Brain pericyte (primary cell): ENCODE measurements at places on chromosomes 7 and 10.
A peak's percentile ranks its signal among the peaks of the same experiment; 100 is the strongest.

DNA sequence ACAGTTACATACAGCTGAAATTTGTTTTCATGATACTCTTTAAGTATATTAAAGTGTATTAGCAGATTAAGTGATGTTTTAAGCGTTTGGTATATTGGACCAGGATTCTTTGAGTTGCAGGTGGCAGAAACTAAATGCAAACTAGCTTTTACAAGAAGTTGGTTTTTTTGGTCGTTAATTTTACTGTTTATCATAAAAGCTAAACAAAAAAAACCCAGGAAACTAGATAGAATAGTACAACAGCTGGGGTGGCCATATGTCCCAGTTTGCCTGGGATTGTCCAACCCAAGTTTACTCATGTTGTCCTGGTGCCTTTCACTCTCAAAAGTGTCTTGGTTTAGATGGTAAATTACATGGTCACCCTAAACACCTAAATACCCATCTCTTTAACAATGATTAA lies 108.7 kb downstream of the PHTF2 start:
- no peak for DNase-seq

DNA sequence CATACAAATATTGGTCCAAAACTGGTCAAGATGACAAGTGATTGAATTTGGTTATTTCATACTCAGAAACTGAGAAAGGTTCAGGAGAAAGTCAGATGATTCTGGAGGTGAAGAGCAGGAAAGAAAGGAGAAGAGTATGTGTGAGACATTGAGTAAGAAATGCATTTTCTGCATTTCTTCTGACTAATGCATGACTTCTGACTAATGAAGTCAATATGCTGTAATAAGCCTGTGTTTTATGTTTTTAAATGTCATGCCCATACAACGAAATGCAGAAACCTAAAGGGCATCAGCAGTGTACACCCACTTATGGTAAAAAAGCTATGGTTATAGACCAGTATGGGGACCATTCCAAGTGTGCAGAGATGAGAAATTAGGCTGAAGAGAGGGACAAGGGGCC lies 1227.8 kb upstream of the SORCS1 start:
- no peak for DNase-seq

DNA sequence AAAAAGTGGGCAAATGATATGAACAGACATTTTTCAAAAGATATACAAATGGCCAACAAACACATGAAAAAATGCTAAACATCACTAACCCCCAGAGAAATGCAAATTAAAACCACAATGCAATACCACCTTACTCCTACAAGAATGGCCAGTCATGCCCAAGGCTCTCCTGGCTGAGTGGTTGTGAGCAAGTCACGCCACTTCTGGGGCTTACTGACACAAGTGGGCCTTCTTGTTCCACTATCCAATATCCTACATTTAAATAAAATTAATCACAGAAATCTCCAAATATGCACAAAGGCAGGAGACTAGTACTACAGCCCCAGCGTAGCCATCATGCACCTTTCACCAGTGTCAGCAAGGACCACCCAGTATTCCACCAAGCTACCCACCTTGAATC lies 181.9 kb downstream of the TNS3 start:
- DNase-seq: no peak

- no peak for DNase-seq
Measured at GRCh38 chr7:103718482-103719061, 270.9 kb downstream of the RELN start.

DNA sequence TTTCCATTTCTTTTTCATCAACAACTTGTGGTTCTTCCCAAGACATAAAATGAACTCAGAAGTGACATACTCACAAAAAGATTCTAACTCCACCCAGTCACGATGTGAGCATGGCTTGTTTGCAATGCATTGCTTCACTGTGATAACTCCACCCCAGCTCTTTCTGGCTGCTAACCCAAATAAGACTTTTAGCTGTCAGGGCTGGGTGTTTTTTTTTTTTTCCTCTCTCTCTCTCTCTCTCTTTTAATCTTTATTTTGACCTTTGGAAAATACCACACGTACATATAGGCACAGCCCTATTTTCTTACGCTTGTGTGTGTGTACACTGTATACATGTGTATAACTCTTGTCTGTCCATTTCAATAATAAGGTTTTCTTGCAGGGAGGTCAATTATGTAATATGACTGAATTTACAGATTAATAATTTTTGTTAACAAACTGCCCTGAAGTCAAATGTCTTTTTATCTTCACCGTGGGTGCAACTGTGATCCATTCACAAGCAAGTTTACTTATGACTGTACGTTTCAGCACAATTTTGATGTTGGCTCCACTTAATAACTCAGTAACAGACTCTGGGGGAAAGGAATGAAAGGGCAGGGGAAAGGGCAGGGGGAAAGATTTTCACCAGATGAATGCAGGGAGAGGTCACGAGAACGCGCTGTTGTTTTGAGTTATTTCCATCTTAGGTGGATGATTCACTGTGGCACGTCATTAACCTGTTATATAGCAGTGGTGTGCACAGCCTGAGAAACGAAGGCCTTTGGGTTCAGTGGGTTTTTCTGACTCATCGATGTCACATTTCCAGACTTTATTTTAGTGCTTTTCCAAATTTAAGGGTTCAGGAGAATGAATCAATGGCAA lies 49.1 kb downstream of the APBB1IP start:
- DNase-seq: peak; percentile 5

GRCh38 chr10:60731134-60731885 lies 47.0 kb upstream of the CDK1 start:
- no peak for DNase-seq

DNA sequence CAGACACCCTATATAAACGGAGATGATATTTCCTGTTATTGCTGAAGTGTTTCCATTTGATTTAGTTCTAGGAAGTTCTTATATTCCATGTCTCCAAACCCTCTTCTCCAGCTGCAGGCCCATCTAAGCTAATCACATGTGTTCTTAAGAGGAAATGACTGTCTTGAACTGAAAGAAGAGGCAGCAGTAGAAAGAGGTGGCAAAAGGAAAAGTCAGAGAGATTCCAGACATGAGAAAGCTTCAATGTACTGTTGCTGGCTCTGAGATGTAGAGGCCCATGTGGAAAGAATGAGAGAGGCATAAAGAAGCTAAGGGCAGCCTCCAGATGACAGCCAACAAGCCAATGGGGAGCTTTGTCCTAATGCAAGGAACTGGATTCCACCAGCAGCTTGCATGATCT lies 287.2 kb downstream of the GFRA1 start:
- no peak for DNase-seq

- DNase-seq: no peak
Measured at GRCh38 chr7:28848906-28849305, 109.2 kb downstream of the TRIL start.

DNA sequence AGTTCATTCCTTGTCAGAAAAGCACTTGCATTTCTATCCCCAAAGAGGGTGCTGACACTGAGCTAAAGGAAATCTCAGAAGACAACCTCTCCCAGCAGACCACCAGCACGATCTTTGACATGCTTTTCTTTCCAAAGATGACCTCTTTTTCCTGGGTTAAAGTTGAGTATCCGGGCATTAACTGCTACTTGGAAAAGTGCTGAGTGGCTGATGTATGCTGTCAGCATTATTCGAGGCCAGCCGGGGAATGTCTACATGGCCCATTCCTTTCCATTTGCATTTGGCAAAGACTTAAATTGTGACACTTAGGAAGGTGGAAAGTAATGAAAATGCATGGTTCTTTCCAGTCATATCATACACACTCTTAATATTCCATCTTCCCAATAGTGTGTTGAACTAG lies 90.6 kb upstream of the SKAP2 start:
- no peak for DNase-seq

GRCh38 chr10:78528749-78529204 lies 495.1 kb downstream of the RPS24 start:
- no peak for DNase-seq

- DNase-seq: no peak
Measured at GRCh38 chr7:134823400-134823799, 44.0 kb downstream of the CALD1 start.

DNA sequence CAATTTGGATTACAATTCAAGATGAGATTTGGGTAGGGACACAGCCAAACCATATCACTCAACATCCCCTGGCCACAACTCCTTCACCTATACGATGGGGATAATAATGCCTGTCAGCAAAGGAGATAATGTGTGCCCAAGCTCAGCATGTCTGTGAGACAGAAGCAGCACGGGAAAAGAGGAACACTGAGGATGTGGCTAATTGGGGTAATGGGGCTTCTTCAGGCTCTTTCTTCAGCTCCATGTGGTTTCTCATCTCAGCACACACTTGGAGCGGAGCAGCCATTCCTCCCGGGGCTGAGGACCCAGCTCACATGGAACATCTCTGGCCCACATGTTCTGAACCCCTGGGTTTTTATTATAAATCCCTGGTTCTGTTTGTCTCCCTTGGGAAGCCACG lies 136.0 kb upstream of the NAMPT start:
- DNase-seq: no peak

DNA sequence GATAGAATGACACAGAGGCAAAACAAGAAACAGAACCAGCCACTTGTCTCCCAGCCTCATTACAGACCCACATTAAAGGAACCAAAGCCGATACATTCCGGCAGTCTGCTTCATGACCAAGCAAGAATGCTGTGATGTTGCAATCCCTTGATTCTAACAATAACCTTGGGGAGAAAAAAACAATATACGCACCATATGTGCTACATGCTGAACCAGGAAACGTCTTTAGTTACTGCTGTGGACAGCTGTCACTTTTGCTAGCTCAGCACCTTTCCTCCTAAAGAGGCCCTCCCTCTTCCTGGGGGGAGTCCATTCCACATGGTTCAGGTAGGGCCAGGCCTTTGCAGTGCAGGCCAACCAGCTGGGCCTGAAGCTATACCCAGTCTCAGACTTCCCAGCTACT lies 79.1 kb downstream of the PRTFDC1 start:
- DNase-seq: peak; percentile 91

DNA sequence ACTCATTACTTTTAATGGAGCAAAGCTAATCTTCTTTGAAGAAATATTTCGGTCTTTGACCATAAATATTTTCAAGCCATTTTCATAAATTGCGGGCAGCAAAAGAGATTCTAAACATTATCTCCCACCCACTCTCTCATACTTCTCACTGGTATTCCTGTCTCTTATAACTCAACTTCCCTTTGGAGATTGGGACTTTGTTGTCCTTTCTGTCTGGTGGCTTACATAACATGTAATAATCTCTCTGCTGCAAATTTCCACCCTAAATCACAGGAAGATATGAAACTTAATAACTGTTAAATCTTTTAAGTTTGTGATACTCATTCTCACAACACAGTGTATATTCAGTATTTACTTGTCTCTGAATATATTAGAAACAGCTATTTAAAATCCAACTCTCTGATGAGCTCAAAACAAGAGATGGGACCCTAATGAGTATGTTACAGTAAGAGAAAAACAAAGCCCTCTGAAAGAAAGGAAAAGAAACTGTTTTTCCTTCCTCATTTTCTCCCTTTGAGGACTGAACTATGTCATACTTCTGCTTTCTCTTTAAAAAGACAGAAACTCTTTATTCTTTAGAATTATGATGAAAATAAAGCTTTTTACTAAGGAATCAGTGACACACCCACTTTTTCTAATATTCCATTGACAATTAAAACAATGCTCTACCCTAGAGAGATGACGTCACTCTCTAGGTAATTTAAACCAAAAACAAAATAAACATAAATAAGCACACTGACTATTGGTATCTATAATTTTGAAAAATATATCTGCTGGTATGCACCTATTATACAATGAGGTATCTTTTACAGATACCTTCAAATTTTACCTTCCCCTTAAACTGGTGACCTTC lies 14.7 kb downstream of the CALCR start:
- DNase-seq: no peak

- DNase-seq: peak; percentile 12
Measured at GRCh38 chr10:52004342-52004949, 305.1 kb upstream of the CSTF2T start.

GRCh38 chr10:42553064-42553407 lies 85.3 kb downstream of the ZNF33B start:
- DNase-seq: no peak

DNA sequence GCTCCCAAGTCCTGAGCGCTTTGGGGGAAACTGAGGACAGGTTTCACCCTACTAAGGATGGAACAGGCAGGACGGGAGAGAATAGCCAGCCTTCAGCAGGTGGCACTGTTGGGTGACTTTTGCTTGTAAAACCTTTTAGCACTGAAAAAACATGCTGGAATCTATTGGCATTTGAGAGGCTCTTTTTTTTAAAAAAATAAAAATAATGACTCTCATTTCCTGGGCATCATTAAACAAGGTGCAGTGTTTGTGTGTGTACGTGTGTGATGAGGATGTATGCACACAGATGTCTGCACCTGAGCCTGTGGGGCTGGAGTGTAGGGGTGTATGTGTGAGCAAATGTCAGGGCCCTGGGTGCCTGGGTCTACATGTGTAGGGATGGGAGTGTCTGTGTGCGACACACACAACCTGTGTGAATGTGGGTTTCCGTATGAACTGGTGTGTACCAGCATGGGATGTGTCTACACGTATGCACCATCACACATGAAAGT lies 177.9 kb downstream of the RPS24 start:
- DNase-seq: no peak

DNA sequence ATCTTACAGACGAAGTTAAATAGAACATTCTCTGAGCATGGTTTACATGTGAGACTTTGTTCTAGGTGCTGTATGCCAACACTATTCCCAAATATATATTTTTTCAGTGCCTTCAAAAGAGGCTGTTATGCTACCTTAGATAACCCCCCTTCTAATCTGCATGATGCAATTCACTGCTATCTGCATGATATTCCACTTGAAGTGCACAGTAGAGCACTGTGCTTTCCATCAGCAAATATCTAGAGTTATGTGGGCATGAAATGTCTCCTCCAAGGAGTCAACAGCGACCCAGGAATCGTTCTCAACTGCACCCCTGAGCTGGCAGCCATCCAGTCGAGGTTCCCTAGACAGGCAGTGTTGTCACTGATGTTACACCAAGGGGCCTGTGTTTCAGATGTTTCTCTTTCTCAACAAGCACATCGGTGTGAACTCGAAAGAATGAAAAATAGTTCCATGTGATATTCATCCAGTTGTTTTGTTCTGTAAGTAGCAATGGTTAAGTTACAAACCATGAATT lies 88.3 kb downstream of the PDE1C start:
- no peak for DNase-seq

- no peak for DNase-seq
Measured at GRCh38 chr7:140085447-140085846, 22.7 kb upstream of the PARP12 start.

DNA sequence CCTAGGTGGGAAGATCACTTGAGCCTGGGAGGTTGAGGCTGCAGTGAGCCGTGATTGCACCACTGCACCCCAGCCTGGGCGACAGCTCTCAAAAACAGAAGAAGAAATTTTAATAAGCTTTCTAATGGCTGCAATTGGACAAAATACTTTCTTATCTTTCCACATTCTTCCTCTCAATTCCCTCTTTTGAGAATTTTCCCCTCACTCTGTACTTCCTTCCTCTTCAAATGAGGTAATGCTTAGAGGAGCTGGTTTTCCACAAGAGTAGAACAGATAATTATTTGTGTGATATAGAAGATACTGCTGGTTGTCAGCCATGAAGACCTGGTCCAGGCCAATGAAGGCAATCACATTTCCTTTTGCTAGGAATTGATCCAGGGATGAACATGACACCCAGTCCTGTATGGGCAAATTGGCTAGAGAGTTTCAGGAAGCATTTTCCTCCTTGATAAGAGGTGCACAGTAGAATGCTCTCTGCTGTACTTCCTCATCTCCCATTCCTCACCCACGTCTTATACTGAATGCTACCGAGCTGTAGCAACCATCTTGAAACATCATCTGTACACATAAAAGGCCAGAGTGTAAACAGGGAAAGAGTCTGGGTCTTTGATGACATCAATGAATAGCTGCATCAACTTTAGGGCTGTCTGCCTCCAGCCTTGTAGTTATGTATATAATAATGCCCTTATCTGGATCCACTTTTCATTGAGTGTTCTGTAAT lies 103.9 kb downstream of the CDK6 start:
- DNase-seq: no peak

- DNase-seq: no peak
Measured at GRCh38 chr7:23712368-23713284, 2.6 kb downstream of the STK31 start.
